ENCODE measurements at places on chromosomes 16 and 17.

- no peak for DNase-seq
Measured at GRCh38 chr16:77843405-77843804, 55.0 kb downstream of the VAT1L start.

- no peak for DNase-seq
Measured at GRCh38 chr17:9120471-9120870, 99.2 kb downstream of the NTN1 start.

- no peak for DNase-seq
Measured at GRCh38 chr16:5982979-5983378, 885.4 kb upstream of the EEF2KMT start.

DNA sequence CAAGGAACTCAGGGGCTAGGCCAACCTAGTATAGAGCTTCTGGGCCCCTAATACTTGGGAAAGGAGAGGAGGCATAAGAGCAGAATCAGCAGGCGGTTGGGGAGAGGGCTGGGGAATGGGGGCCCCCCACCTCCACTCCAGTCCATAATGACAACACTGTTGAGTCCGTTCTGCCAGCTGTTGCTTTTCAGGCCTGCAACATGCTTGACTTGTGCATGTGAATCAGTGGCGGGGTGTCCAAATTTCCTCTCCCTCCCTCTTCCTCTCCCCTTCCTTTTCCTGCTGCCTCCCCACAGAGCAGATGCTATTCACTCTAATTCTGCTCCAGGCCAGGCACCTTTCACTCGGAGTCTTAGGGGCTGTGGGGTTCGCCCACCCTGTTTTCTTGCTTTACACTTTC is 31.7 kb downstream of the SGSM2 start:
- DNase-seq, result no peak

All from activated CD4-positive, CD25-positive, alpha-beta regulatory T cell (primary cell).